ENCODE measurements at places on chromosomes 6 and 20. TPM values are rescaled to one million over a fixed set of nuclear protein-coding genes. Genes with fewer than 3 reads are reported as not detected.

DNA sequence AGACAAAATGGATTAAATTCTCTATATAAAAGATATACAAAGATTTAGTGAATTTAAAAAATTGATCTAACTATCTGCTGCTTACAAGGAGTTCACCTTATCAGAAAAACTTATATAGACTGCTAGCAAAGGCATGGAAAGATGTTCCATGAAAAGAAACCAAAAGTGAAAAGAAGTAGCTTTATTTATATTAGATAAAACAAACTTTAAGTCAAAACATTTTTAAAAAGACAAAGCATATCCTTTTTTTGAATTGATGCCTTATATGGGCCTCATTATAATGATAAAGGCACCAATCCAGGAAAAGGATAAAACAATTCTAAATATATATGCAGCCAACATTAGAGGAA lies 334.2 kb downstream of the MEI4 start:
- no peak for DNase-seq

- DNase-seq = peak; percentile 95
These were observed 2.4 kb downstream of the JAG1 start for GRCh38 chr20:10671221-10671918.

DNA sequence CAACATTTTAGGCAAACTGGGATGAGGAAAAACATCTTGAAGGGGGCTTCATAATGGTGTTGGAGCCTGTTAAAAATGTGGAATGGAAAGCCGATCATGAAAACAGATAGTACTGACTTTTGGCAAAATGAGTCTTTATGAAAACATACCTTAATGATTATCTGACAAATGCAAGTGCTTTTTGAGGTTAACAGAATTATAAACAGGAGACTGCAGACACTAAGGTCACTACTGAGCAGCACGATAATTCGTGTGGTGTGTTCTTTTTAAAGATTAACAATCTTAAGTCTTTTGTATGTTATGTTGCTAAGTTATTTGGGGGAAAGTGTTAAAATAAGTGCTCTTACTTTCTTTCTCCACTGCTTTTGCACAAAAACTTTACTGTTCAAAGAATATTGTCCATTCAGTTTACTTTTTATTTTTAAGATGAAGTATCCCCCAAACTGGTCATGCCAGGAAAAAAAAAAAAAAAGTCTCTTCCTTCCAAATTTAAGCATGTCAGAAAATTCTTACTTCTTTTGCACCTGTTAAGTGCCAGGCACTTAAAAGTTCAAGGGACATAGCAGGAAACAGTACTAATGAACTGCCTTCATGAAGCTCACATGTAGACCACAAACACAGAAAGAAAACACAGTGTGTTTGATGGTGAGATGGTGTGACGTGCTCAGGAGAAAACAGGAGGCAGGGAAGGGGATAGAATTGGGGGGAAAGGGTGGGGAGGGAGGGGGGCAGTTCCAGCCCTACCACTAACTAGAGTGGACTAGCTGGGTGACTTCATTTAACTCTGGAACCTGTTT lies 73.2 kb downstream of the CDYL start:
- DNase-seq = no peak

SLC25A27 gene
- 0.22 TPM for total RNA-seq

MUC21 gene
- total RNA-seq = not detected

DNA sequence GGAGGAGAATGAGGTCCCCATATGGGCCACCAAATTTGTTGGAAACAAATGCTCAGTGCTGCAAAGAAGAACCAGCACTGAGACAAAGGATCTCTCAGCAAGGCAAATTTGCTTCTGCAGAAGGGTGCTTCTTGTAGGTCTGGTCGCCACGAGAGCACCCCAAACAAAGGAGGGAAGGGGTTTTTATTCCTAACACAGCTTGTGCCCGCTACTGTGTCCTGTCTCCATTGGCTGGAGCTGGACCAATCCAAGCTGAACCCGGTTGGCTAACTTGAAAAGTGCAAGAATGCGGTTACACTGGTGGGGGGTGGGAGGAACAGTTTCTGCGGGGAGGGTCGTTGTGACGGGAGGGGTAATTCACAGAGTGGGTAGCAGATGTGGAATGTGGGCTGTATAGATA lies 54.1 kb upstream of the TULP1 start:
- DNase-seq = no peak

GRCh38 chr20:56995635-56996075 lies 270.8 kb downstream of the BMP7 start:
- DNase-seq = no peak

- DNase-seq = peak; percentile 26
These were observed 10.4 kb downstream of the MRPL14 start for GRCh38 chr6:44116641-44117382.

TXLNB gene
- 0.40 TPM for total RNA-seq

MLN gene
- total RNA-seq = not detected

DNA sequence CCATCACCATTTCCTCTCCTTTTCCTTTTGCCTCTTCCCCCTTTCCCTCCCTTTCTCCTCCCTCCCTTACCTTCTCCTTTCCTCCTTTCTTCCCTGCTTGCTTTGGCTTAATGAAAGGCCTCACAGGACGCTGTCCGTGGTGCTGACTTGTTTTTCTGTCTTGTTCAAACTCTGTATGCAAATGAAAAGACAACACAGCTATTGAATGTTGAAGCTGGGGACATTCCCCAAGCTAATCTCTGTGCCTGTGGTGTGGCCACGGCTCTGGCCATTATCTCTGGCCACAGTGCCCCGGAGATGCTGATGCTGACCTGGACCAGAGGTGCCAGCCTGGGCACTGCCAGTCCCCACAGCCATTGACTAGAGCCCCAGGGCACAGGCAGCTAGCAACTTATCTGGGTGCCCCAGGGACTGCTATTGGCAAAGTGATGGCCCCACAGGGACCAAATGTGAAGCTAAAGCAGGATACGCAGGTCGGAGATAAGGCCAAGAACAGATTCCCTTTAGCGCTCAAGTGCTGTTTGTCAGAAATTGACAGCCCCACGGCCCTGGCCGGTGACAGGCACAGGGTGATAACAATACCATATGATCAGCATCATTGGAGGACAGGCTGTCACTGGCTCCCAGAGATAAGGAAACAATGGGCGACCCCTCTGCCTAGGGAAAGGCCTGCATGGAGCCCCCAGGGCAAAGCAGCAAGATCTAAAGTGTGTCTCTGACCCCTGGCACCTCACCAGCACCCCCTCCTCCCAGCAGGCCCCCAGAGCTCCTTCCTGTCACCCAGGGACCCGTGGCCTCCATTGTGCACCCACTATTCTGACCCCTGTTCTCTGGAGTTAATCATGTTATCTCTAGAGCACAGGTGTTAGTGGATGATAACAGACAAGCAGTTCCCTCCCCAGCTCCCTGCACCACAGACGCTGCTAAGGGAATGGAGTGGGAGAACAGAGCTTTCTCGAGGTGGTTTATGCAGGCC lies 31.6 kb upstream of the SLC32A1 start:
- peak; percentile 76 for DNase-seq

DNA sequence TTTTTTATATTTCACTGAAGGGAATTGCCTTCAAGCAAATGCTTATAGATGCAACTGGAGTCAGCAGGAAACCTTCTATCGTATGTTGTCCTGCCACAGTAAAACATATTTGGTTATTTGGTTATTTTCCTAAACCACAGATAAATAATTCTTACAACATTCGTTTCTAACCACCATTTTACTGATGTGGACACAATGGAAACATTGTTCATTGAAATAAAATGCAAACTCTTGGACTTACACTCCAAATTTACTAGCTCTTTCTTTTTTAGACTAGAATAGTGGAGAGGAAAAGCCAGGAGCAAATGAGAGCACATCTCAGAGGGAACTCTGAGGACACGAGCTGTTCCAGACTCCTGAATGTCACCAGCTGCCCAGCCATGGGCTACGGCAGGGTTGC lies 114.8 kb downstream of the RPS12 start:
- DNase-seq = no peak

DNA sequence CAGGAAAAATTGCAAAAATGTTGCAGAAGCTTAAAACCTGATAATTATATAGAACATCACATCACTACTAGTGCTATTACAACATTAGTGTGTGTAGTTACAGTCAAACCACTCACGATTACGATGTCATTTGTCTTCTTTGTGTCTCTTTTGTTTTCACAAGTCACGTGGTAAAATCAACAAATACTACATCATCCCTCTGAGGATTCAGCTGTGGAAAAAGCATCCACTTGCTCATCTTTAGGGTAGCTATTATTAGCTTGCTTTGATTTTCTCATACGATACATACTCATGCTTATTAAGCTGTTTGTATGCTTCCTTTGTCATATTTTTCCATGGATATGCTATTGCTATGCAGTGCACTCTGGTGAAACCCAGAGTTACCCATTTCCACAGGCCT lies 22.2 kb upstream of the ATXN1 start:
- DNase-seq = no peak

- DNase-seq = peak; percentile 88
These were observed 231.6 kb upstream of the MYLIP start for GRCh38 chr6:15897063-15897876.

- no peak for DNase-seq
These were observed 301.8 kb upstream of the ID4 start for GRCh38 chr6:19535351-19535750.

DNA sequence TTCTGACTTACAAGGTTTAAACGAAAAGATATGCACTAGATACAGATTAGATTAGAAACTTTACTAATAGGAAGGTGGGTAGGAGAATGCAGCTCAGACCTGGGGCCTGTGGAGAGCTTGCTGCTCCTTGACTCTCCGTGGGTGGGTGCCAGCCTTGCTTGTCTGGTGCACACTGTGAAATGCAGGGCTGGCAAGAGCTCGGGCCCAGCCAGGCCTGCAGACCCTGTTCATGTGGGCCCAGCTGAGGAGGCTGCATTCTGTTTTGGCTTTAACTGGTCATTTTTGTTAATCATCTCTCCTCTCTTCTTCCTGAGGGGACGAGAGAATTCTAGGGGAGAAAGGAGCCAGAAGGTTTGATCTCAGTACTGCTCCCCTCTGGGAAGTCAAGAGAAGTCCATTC lies 325.4 kb downstream of the QKI start:
- no peak for DNase-seq

DNA sequence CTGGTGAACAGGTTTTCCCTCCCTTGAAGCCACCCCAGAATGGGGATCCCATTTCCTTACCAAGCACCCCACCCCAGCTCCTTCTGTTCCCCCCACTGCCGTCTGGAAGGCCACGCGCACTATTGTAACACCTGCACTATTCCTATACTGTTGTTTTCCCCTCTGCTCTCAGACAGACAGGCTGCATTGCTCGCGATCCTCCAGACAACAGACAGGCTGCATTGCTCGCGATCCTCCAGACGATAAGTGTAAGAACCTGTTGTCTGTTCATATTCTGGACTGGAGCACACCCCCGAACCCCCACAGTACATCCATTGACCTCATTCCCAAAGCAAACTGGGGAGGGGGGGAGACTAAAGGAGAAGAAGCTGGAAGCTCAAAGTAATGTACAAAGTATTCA lies 72.7 kb downstream of the LY86 start:
- DNase-seq = no peak

GRCh38 chr6:111481836-111482187 lies 1.2 kb downstream of the REV3L start:
- no peak for DNase-seq

GRCh38 chr6:13455552-13455966 lies 31.8 kb downstream of the GFOD1 start:
- no peak for DNase-seq

DNA sequence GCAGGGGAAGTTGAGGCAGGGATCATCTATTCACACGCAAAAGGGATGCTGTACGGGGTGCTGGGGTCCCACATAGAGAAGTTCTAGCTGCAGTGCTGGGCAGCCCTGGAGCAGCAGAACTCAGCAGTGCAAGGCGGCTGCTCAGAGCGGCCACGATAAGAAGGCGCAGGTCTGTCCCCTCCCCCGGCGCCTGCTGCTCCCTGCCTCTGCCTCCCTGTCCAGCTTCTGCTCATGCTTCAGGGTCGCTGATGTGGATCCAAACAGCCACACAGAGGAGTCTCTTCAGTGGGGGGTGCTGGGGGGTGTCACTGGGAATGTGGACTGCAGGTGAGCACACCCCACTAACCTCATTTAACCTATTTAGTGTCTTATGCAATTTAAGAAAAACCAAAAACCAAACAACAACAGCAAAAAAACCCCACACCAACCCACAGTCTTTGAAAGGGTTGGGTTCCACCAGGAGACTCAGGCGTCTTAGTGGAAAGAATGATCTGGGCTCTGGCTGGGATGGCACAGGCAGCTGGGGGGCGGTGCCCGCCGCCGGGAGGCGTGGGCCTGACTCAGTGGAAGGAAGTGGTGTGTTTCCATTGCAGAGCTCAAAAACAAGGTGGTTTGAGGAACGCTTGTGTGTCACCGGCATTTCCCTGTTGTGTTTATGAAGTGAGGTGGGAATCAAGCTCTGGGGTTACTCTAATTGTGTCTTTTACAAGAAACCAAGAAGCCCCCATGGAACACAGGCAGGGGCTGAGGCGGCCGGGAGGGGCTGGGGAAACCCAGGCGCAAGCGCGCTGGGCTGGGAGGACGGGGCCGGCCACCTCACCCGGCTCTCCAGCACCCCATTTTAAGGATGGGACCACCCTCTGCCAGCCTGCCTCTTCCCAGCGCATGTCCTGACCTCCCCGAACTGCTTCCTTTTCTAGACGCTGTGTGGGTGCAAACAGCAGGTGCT lies 55.1 kb downstream of the IRF4 start:
- DNase-seq = peak; percentile 27

- no peak for DNase-seq
These were observed 29.3 kb downstream of the SCML4 start for GRCh38 chr6:107794771-107795170.

GRCh38 chr6:9056556-9056955 lies 621.2 kb upstream of the SLC35B3 start:
- DNase-seq = no peak

KCTD20 gene
- 68.8 TPM for total RNA-seq

DNA sequence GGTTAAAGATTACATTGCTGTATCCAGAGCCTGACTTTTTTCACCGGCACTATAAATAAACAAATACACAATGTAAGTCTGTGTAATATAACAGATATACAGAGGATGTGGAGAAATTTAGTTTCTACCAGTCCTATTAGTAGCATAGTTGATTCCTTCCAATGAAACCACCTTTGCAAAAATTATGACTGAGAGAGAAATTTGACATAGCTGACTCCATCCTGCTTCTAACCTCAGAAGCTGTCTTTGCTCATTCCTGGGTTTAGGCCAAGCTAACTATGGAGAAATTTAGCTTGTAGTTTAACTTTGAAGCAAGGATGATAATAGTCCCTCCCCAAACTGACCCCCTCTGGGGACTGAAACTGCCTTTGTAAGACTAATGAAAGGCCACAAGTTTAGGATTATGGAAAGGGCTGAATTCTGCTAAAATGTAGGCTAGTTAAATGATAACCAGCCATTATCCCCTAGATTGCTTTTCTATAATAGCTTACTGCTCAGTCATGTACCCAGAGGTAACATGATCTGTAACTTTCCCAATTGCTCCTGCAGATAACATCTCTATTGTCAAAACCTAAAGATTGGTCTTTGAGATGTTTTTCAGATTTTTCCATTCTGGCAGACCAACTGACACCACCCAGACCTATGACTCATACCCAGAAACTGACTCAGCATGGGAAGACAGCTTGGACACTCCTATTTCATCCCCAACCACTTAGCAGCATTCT lies 172.8 kb upstream of the ARG1 start:
- no peak for DNase-seq

CST5 gene
- total RNA-seq = not detected
